ENCODE measurements at places on chromosomes 4 and X.

DNA sequence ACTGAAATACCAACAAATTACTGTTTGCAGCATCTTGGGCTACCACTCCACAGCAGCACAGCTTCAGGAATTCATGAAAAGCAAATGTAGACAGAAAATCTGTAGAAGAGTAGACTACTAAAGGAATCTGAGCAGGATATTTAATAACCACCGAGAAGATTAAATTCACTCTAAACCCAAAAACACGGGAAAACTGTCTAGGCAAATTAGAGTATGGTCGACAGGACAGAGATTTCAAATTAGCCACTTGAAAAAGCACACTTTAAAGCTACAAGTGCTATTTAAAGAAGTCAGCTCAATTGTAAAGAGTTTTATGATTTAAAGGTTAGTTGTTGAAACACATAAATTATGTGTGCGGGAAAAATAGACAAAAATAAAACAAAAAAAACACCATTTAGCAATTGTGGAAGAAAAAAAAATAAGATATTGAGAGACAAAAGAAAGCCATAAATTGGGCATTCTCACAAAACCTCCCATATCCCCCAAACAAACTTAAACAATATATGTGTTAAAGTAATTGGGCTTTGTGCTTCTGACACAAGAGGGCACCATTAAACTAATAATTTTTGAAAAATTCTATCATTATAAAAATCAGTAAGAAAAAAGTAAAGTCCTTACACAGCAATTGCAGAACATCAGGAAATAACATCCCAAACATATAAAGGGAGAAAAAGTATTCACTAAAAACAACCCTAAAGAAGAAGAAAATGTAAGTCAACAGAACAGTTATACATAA lies 880.8 kb downstream of the TECRL start:
- DNase-seq = no peak

GRCh38 chr4:52976523-52977230 lies 114.6 kb downstream of the RASL11B start:
- DNase-seq = no peak

DNA sequence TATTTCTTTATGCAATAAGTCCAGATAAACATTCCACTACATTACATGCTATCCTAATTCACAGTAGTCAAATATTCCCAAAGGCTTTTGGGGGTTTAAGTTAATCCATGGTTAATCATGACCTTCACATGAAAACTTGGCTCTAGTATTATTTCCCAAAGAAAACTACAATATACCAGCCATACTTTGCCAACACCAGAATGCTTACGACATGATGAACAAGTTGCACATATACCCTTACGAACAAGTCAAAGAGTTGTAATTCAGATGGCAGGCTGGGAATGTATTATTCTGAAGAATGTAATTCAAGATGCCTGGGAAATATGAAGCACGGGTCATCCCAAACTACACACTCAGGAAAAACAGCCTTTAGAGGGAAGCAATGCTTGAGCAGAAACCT lies 499.6 kb downstream of the PPARGC1A start:
- DNase-seq = no peak

DNA sequence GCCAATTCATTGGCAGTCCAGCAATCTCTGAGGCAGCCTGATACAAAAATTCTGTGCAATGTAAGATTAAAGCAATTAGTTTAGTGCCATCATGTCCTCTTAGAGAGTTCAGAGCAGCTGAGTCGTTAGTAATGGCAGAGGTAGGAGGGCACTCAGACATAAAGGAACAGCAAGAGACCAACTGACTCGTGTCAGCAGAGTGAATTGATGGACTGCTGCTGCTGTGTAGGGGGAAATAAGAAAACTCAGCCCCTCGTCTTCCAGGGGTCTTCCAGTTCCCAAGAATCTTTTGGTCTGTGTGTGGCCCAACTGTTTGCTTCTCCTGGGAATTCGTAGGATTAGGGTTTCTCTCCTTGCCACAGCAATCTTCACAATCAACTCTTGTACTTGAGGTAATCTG lies 100.9 kb downstream of the TTC29 start:
- DNase-seq = no peak

DNA sequence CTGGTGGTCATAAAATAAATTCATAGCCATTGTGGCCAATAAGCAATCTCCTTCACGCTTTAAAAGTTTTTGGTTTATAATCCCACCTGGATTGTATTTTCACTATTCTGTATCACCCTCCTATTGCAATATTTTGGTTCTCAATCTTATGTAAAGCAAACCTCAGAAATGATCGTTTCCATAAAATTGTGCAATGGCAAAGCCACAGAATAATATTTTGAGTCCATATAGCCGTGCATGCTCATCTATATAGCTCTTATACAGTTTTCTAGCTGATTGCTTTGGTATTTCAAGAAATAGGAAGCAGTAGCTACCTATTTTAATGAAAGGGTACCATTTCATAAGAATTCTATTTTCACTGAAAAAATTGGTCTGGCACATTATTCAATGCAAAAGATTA lies 10.0 kb upstream of the HAND2 start:
- no peak for DNase-seq

GRCh38 chr4:4260185-4260751 lies 12.2 kb upstream of the TMEM128 start:
- DNase-seq = no peak

DNA sequence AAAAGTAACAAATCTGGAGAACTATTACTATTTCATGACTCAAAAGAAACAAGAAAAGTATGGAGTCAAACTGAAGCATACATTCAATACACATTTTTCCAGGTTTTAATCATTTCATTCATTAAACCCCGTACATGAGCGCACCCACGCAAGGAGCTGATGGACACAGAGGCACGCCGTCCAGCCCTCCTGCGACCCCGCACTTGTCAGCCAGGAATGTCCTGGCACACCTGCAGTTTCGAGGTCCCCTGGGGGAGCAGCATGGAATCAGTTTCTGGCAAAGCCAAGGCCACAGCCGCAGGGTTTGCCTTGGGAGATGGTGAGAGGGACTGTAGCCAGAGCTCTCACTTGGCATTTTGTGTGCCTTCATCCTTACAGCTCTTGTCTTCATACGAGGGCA lies 12.8 kb upstream of the SLC2A9 start:
- no peak for DNase-seq

DNA sequence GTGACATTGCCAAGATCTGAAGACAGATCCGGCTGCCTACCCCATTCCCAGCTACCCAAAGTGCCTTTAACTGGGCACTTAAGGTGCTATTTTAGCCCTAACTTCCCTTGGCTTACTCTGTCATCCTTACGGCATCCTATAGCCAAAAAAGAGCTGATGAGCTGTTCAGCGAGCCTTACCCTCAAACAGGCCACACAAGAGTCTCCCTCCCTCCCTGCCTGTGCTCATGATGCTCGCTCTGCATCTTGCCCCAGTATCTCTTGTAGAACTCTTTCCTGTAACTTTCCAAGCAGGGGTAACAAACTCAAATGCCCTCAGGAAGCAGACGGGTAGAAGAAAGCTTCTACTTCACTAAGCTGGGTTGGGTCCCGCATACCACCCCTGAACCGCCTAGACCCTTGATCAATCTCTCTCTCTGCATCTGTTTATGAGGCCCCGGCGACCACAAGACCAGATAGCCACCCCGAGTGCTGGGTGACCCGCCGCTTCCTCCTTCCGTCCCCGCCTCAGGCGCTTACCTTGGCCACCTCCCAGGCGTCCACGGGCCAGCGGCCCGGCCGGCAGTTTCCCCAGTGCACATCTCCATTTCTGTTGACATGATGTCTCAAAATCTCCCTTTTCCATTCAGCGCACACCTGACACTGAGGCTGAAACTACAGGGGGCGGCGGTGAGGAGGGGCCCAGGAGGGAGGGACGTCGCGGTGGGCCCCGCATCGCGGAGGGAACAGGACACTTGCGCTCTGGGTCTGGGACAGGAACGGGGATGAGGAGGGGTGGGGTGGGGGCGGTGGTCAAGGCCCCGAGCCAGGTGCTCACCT lies 663 bp downstream of the CXorf38 start:
- DNase-seq = peak; percentile 3

DNA sequence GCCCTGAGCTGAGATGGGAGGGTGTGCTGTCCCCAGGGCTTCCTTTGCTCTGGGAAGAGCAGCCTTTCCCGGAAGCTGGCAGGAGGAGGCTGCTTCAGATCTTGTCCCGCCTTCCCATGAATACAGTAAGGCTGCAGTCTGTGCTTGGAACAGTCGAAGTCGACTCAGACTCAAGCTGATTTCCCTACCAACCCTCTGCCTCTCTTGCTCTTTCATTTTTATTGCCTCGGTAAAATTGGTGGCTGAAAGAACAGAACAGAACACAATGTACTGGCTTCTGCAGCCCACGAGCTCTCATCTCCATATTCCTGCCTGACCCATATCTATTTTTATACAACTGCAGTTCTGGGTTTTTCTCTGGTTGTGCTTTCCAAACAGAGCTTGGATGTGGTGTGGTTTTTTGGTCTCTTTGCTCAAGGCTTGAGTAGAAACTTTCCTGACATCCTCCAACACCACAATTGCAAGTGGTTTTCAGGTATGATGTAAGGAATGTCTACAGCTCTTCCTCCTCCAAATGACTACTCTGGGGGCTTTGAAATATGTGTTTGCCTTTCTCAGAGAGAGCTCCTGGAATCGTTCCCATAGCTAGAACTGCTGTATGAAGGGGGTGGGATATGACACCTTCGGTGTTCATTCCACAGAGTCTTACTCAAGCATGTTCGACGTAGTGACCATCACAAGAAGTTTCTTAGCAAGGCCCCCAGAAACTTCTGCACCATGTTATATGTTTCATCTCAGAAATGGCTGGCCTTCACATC lies 61.3 kb downstream of the ENPP6 start:
- no peak for DNase-seq

- DNase-seq = no peak
These were observed 1074.7 kb downstream of the ADGRL3 start for GRCh38 chr4:62274782-62275181.

GRCh38 chrX:119624951-119625668 lies 18.9 kb upstream of the NKRF start:
- DNase-seq = no peak

- DNase-seq = no peak
These were observed 306.1 kb upstream of the FAM241A start for GRCh38 chr4:111839141-111839540.

DNA sequence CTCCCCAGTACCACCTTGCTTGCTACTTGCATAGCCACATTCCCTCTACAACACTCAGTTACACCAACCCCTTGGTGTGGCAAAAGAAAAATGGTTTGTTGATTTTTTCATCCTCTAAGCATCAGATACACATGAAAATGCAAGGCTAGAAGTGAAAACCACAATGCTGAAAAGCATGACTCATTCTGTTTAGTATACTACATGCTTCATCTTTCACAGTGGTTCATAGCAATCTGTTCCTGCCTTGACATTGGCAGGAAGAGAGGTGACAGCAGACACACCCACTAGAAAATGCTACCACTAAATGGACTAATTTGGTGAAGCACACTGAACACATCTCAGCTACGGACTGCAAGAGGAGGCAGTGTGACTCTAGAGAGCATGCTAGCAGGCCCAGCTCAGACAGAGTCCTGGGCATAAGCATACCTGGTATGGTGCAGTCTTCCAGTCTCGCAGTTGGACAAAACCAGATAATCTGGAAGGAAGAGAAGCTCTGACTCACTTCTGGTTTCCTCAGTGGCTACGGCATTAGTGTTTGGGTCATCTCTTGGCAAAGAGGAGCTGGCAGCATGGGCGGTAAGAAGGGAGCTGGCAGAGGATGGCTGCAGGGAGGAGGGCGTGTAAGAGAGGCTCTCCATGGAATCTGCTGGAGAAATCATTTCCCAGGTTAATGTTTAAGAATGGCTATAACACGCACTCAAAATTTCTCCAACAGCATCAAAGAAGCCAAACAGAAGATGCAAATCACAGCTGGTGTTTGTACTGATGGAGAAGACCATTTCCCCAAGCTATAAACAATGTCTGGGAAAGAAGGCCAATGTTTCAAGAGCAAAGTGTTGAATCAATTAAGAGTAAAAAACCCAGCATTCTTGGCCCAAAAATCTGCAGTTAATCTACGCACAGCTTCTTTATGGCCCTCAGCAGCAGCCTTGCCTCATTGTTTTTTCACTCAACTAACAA lies 37.8 kb downstream of the GAB3 start:
- DNase-seq = no peak

- no peak for DNase-seq
These were observed 12.5 kb downstream of the SEC24D start for GRCh38 chr4:118823471-118823870.

DNA sequence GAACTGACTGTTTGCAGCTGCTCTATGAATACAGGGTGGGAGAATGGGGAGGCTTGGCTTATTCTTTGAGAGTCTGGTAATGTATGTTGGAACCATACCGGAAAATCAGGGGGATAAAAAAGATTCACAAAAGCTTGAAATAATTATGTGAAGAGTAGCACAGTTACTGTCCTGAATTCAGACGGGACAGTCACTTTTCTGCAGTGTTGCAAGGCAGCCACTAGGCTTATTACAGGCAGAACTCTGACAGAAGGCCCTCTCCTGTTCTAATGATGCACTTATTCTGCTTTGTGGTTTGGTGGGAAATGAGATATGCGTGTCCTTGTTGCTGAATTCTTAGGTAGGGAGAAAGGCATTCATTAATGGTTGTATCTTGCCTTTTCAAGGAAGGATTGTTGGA lies 37.2 kb downstream of the GUCY1B1 start:
- DNase-seq = no peak

DNA sequence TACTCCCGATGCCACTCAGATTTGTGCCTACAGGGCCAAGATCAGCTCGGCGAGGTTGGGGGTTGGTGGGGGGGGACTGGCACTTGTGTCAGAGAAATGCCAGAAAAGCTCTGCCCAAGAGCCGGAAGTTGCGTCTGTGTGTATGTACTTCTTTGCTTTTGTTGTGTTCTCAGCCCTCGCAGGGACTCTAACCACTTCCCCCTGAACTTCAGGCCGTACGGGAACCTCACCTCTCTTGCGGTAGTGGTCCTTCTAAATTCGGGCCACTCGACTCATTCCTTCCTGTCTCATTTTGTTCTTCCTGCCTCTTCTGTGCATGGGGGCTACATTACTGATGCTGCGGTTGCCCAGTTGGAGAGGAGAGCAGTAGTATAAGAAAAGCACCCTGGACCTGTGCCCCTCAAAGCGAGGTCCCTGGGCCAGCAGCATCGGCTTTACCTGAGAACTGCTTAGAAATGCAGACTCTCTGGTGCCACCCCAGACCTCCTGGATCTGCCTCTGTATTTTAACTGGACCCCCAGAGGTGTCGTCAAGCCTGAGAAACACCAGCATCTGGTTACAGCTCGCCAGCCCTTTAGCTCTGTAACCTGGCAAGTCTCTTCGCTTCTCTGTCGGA lies 146.3 kb upstream of the RPS6KA3 start:
- no peak for DNase-seq

- DNase-seq = no peak
These were observed 3.4 kb downstream of the RAB33B start for GRCh38 chr4:139457318-139457717.

- no peak for DNase-seq
These were observed 301.2 kb upstream of the PPARGC1A start for GRCh38 chr4:24190761-24191695.

DNA sequence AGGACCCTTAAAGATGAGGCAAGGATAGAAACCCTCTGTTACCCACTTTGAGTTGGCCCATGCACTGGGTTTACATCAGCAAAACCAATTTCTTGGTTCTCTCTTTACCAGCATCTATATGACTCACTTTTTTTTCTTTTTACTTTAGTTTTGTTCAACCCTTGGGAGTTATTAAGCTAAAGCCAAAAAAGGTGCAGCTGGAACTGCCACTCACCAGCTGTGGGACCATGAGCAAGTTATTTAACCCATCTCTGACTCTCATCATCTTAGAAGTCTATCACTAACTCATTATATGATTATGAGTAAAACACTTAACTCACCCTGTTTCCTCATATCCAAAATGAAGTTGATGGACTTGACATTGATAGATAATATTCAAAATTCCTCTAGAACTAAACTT lies 53.4 kb downstream of the GABRB1 start:
- no peak for DNase-seq
